ENCODE measurements at places on chromosomes 5 and 9.

- DNase-seq: no peak
These were observed 562.6 kb downstream of the ANXA1 start for GRCh38 chr9:73714294-73714693.

DNA sequence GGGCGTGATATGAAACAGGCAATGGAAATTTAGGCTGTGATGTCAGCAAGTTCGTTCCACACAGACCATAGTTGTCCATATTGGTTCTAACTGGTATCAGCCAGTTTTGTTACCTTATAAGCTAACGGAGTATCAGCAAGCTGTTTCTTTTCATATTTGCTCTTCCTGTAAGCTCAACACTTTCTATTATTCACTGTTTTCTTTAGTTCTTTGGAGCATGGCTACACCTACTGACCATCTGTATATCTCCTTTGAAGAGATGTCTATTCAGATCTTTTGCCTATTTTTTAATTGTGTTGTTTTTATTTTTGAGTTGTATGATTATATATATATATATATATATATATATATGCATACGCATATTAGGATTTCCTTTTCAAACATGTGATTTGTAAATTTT lies 1057.2 kb upstream of the CDH10 start:
- DNase-seq: no peak

- DNase-seq: no peak
These were observed 5.0 kb upstream of the C1QTNF3 start for GRCh38 chr5:34047774-34048572.

DNA sequence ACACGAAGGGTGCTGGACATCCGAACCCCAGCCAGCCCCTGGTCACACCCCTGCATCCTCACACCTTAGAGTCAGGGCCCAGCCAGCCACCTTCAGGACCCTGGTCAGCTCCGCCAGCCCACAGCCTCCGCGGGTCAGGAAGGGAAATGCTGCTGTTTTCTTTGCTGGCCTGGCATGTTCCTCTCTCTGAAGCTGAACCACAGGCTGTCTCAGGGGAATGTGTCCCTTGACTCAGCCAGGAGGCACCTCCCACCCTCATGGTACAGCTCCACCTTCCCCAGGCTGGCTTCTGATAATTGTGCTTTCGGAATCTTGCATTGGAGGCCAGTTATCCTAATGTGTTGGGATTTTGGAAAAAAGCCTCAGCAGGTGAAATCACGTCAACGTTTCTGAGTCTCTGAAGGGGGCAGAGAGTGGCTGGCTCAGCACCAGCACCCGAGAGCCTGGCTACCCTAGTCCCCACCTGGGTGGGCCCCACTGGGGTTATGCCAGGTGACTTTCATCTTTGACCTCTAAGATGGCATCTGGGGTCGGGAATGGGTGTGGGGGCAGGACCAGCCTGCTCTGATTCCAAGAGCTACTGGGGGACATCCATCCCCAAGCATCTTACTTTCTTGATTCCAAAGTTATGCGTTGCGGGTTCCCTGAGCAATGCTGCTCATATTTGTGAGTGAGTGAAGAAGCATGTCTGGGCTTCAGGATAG lies 9.8 kb upstream of the OLFM1 start:
- no peak for DNase-seq

GRCh38 chr5:76790632-76791290 lies 28.1 kb upstream of the F2RL1 start:
- DNase-seq: no peak

DNA sequence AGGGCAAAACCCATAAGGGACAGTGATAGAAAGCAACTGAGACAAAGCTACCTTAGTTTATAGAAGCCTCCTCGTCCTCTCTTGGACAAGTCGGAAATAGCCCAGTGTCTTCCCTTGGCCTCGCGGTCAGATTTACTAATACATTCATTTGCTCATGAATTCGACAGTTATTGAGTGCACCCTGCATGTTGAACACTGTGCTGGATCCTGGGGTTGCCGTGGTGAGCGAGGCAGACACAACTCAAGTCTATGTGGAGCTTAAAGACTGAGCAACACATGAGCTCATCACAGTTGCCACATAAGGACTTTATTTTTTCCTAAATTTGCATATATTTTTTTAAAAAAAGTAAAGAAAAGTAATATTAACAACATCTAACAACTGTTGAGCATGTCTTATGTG lies 411.1 kb upstream of the ITGA1 start:
- DNase-seq: no peak

GRCh38 chr5:2141254-2142000 lies 258.7 kb upstream of the IRX4 start:
- DNase-seq: no peak

GRCh38 chr9:133233681-133234432 lies 24.8 kb upstream of the OBP2B start:
- no peak for DNase-seq

DNA sequence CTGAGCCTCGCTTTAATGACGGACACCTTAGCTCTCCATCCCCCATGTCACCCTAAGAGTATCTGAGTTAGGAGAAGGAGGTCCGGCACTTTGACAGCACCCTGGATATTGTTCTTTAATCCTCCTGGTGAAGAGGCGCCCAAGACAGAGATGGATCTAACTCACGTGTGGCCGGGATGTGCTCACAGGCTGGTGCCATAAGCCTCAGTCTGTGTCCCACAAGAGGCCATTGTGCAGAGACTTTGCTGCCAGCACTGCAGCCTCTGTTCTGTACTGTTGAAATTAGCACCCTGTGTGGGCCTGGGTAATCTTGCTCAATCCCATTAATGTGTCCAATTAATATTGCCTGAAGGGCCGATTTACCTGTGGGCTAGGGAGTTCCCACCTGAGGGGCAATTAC lies 37.7 kb downstream of the NXNL2 start:
- no peak for DNase-seq

DNA sequence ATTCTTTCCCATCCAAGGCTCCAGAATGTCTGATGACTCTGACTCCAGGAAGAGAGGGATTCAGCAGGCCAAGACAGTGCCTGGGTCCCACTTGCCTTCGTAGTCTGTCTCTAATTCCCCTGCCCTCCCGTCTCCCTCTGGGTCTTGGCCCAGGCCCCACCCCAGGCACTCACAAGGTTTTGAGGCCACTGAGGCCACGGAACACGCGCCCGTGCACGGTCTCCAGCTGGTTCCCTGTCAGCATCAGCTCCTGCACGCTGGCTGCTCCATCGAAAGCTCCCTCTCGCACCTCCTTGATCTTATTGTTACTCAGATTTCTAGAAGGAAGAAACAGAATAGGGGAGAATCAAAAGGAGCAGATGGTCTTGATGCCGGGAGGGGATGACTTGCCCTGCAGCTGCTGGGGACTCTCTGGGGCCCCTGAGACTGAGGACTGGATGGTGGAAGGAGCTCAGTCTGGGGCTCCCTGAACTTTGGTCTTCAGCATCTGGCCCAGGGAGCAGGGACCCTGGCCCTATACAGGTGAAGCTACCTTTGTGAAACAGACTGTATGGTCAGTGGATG lies 174.6 kb upstream of the PANK3 start:
- no peak for DNase-seq

DNA sequence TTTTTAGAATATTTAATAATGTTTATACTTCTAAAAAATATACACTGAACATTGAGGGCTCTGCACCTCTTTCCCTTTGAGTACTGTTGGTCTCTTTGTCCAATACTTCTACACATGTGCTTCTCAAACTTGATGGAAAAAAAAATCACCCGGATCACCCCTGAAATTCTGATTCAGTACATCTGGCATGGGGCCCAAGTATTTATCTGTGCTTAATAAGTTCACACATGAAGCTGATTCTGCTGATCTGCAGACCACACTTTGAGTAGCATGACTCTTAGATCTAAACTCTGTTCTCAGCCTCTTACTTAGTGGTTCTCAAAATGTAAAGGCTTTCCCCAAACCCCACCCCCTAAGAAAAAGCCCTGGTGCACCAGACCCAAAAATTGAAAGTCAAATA lies 12.0 kb downstream of the RUSC2 start:
- DNase-seq: no peak

GRCh38 chr9:2603621-2604020 lies 18.0 kb upstream of the VLDLR start:
- DNase-seq: no peak

DNA sequence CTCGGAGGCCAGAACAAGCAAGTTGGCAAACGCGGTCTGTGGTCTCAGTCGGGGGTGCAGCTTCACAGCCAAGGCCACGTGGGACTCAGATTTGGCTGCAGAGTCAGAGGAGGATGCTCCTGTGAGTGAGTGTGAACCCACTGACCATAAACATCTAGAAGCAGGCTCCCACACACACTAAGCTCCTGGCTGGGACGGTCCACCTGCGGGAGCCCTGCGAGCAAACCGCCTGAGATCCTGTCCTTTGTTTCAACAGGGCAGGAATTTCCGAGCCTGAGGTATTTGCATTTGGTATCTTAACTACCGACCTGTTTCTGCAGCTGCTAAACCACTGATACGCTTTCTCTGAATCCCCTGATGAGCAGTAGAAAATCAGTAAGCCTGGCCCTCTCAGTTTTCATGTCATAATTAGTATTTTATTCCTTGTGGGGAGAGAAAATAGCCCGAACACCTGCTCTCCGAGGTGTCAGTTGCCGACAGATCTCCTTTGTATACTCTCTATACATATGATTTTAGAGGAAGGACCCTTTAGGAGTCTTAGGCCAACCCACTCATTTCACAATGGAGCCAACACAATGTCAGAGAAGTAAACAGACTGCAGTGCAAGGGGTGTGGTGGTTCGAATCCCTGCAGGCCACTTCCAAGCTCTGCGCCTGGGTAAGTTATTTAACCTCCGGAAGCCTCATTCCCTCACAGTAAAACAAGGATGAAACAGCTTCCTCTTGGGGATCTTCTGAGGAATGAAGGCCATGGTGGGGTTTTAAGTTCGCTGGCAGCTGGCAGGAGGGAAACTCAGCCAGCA lies 40.9 kb upstream of the PWWP2A start:
- DNase-seq: no peak

- DNase-seq: no peak
These were observed 268.6 kb upstream of the PTGER4 start for GRCh38 chr5:40410964-40411635.

GRCh38 chr9:27732494-27732893 lies 159.2 kb upstream of the C9orf72 start:
- no peak for DNase-seq

- DNase-seq: no peak
These were observed 68.7 kb upstream of the GRHPR start for GRCh38 chr9:37353791-37354190.

GRCh38 chr5:127231118-127231517 lies 59.5 kb upstream of the MEGF10 start:
- no peak for DNase-seq

- no peak for DNase-seq
These were observed 43.5 kb downstream of the CNTRL start for GRCh38 chr9:121118266-121118665.

DNA sequence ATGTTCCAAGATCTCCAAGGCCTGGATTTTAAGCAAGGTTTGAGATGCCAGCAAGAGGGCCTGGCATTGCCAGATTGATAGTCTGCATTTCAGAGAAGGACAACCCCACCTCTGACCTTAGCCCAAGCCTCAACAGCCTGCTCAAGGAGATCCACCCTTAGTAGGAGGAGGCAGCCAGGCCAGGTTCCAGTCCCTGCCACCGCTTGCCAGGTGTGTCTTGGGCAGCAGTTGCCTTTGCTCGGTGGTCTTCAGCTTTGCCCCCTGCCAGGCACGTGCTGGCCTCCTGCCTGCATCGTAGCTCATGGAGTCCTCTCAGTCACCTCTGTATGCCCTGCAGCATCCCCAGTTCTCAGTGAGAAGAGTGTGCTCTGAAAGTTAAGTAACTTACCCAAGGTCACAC lies 134.2 kb downstream of the KCNIP1 start:
- no peak for DNase-seq

All from activated CD8-positive, alpha-beta memory T cell treated with anti-CD3 and anti-CD28 coated beads for 4 hours (primary cell).